Activated effector memory CD4-positive, alpha-beta T cell treated with Interleukin-2 at 50 U/mL for 16 hours (primary cell): ENCODE measurements at places on chromosomes 6 and 20.
A peak's percentile ranks its signal among the peaks of the same experiment; 100 is the strongest.

DNA sequence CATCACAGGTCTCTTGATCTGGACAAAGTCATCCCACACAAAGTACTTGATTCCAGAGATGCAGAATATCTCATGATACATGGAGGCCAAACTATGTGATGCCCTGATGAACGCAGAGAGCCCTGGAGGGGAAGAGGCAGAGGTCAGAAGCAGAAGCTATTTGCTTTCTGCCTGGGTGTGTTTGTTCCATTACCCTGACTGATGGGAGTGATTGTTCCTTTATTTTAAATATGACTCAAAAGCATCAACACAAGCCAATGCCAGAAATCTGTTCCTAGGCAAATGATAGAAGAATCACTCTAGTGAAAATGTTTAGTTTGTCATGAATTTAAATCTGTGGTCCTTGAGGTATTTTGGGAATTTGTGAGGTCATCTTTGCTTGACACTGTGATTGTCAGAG, 54.7 kb upstream of the GGTLC1 start:
- DNase-seq: no peak

GRCh38 chr6:145275019-145275418, 460.3 kb downstream of the EPM2A start:
- no peak for DNase-seq

- no peak for DNase-seq
These were observed 70.2 kb upstream of the BEND3 start for GRCh38 chr6:107185391-107185970.

- no peak for DNase-seq
These were observed 169.5 kb upstream of the LAMA2 start for GRCh38 chr6:128713461-128713860.

- peak; percentile 8 for DNase-seq
These were observed 21.7 kb downstream of the SMLR1 start for GRCh38 chr6:130848945-130849344.

- no peak for DNase-seq
These were observed 7.9 kb upstream of the TMEM217 start for GRCh38 chr6:37265860-37266259.
